ENCODE measurements at places on chromosomes 6 and 20.

GRCh38 chr6:46279874-46280273 lies 109.1 kb upstream of the ENPP5 start:
- DNase-seq: no peak

GRCh38 chr6:108955329-108955949 lies 107.2 kb downstream of the ARMC2 start:
- no peak for DNase-seq

- DNase-seq: no peak
These were observed 504.9 kb upstream of the MARCKS start for GRCh38 chr6:113352029-113352801.

DNA sequence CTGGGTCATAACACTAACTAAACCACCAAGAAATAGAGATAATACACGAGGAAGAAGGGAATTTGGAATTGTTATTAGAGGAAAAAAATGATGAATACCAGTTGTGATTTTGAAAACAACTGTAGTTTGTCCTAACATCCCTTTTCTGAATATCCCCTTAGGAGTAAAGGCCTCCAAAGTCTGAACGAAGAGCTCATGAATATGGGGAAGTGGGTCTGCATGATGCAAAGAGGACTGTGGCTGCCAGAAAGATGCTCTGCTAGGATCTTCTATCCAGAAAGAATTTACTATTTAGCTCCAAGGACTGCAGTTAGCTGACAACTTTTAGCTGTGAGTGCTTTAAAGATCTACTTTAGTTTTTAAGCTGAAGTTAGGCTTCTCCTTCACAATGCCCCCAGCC lies 308.8 kb upstream of the HS3ST5 start:
- DNase-seq: no peak

DNA sequence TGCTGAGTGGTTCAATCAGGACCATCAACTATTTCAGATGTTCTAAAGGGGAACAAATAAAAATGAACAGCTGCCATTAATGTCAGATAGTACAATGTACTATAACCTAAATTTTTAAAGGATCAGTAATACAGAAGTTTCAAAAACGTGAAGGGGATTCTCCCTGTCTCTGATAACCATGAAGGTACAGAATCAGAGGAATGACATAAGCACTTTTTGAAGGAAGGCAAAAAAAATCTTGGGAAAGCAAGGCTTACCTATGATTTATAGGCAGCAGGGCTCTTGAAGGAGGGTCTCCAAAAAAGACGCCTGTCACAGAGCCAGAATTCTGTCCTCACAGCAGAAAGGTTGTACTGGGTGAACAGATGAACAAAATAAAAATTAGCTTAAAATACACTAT lies 20.1 kb downstream of the DEK start:
- DNase-seq: no peak

- DNase-seq: no peak
These were observed 10.9 kb upstream of the ANKEF1 start for GRCh38 chr20:10023911-10024310.

- DNase-seq: no peak
These were observed 38.6 kb upstream of the SENP6 start for GRCh38 chr6:75563032-75563431.

GRCh38 chr6:112939563-112939962 lies 592.4 kb downstream of the RFPL4B start:
- no peak for DNase-seq

GRCh38 chr6:140992678-140993077 lies 1140.0 kb upstream of the GJE1 start:
- no peak for DNase-seq

DNA sequence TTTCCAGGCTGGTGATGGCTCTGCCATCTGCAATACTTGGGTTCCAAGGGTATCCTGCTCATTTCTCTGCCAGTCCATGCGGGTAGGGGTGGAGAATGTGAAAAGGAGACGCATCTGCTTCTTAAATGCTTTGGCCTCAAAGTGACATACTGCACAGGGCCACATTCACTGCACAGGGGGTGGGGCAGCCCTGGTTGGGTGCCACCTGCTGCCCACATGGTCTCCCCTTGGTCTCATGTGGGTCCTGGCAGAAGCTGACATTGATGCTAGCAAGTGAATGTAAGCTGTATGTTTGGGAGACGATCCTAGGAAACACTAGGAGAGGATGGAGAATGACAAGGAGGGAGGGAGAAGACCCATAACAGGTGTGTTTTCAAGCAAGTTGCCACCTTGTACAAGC lies 140.9 kb downstream of the EDN3 start:
- DNase-seq: no peak

DNA sequence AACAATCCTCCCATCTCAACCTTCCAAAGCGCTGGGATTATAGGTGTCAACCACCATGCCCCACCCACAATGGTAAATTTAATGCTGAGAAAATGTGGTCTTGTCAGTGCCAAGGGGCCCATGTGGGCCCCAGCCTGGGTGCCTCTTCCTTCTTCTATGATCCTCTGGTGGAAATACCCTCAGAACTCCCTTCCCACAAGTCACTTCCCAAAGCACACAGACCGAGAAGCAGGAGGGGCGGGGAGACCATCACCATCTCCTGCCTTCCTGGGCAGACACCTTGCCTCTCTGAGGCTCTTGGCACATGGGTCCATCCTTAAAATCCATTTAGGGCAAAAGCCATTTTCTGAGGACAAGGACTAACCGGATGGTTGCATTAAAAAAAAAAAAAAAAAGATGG lies 59.0 kb downstream of the NOL4L start:
- no peak for DNase-seq

DNA sequence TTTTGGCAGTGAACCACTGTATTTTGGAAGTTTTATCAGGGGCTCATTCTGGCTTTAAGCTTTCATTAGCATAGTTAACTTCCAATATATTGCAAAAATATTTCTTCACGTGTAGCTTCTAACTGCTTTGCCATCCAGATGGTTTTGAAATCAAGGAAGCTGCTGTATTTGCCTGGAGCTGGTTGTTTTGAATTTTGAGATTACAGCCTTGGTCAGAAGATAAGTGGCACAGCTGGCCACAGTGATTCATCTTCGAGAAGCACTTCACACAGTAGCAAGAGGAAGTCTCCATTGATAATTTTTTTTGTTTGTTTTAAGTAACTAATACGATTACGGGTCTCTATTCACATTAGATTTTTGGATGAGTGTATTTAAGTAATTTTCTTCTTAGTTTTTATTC lies 3.8 kb downstream of the APCDD1L start:
- DNase-seq: no peak

DNA sequence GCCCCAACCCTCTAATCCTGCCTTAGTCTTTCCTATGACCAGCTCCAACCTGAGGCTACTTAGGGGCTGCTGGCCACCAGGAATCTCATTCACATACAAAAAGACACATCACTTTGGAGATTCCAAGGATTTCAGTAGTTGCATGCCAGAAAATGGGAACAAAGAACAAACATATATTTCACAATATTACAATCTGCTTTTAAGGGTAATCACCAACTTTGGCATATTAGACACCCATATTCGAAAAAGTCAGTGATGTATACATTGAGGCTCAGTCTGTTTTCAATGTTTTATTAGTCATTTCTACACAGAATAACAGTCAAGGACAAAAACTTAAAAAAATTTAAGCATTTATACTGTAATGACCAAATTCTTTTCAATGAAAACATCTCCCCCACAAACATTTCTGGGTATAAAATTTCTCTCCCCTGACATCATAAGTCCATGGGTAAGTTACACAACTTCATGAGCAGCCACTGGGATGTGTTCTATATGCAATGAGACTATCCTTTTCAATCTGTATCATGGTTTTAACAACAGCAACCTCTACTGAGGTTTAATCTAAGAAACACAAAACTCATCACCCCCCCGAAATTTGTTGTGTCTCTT lies 103.5 kb downstream of the MAP7 start:
- DNase-seq: no peak

GRCh38 chr6:25403150-25403549 lies 124.0 kb downstream of the CARMIL1 start:
- no peak for DNase-seq

- no peak for DNase-seq
These were observed 43.5 kb upstream of the MYL9 start for GRCh38 chr20:36497856-36498255.

DNA sequence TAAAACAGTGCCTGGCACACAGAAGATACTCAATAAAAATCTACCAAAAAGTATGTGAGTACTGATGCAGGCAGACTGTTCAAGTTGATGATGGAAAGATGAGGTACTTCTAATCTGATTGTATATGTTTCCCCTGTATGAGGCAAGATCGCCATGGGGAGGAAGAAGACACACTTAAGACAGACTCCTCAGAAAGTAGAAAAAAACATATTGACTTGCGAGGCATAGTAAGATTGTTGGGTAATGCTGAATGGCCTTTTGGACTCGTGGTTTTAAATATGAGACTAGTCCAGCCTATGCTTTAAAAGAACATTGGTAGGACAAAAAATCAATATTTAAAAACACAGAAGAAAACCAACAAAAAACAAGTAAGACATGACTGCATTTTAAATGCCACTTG lies 72.6 kb downstream of the SHPRH start:
- no peak for DNase-seq

DNA sequence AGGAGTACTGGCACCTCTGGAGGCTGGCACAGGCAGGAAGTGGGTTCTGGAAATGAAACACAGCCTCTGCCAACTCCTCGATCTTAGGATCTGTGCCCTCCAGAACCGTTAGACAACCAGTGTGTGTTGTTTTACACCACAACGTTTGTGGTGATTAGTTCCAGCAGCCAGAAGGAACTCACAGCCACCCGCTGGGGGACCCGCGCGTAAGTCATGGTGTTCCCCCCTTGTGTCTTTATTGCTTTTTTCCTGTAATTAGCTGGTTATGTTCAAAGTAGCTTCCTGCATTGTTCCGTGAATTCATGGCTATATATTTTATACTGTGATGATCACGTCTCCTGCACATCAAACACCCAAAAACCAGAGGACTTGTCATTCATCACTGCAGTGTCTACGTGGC lies 117.4 kb downstream of the RNASET2 start:
- no peak for DNase-seq

DNA sequence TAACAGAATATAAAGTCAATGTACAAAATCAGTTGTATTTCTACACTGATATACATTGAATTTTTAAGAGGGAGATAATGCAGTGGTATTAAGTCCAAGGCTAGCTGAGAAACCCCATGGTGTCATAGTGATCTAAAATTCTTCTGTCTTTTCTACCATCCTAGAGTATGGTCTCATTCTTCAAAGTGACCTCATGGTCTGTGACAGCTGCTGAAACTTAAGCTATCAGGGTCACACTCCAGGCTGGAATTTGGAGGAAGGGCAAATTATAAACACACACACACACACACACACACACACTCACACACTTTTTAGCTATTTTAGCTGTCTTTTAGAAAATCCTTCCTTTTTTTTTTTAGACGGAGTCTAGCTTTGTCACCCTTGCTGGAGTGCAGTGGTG lies 47.3 kb upstream of the DYNLRB1 start:
- DNase-seq: no peak

DNA sequence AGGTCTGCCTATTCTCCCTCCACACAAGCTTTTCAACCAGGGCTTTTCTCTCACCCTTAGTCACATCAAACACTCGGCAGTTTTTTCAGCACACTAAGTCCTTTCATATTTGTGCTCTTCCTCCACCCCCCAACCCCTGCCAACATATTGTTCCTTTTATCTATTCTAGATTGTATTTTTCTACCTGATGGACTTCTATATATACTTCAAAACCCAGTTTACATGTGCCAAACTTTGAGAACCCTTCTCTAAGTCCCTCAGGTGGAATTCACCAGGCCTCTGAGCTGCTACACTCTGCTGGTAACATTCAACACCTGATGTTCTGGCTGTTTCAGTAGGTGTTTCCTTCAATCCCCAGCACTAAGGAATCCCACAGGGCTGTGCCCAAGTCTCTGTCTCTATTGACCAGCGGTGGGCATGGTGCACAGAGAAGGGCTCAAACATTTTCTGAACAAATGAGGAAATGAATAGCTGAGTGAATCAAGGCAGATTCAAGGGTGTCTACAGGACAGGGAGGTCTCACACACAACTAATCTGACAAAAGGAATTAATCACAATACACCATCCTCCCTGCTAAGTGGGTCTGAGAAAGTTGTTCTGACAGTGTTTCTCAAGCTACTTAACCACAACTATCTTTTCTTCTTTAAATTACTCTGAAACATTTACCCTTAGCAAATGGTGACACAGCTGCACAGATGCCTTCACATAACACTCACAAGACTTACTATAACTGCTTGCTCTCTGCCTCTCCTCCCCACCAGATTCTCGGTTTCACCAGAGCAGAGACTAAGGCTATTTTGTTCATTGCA lies 166.5 kb downstream of the TSHZ2 start:
- no peak for DNase-seq

GRCh38 chr6:42727087-42727611 lies 4.8 kb upstream of the PRPH2 start:
- no peak for DNase-seq

- DNase-seq: no peak
These were observed 15.7 kb downstream of the AHI1 start for GRCh38 chr6:135481783-135482369.

DNA sequence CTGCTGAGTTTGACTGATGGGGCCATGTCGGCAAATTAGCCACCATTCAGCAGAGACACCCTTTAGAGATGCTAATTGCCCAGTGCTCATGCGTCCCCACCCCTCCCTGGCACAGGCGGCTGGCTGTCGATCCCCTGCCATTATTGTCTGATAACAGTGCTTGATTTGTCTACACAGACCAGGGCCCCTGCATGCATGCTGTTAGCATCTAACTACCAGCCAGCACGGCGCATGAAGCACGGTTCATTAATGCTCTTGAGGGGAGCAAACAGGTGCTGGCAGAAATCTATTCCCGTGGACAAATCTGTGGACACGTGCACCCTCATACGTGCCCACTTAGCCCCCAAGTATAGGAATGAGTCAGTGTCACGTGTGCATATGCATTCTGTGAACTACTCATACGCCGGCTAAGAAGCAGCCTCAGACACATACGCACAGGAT lies 32.2 kb downstream of the KCNB1 start:
- no peak for DNase-seq

DNA sequence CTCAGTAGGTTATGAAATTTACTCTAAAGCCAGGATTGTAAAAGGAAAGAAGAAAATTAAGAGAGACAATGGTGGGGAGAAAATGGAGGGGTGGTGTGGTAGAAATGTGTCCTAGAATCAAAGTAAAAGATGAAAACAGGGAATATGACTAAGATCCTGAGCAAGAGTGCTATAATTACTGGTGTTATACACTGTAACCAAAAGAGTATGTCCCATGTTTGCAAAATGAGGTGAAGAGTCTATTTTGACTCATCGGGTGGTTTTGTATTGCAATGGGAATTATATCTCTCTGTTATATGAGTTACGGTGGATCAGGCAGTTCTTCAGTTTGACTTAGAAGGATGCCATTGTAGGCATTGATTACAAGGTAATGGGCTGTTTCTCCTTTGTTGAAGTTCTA lies 8.5 kb downstream of the L3MBTL3 start:
- no peak for DNase-seq

All from esophagus squamous epithelium (tissue), 5 donors.